ENCODE measurements at places on chromosomes 2 and 18.

DNA sequence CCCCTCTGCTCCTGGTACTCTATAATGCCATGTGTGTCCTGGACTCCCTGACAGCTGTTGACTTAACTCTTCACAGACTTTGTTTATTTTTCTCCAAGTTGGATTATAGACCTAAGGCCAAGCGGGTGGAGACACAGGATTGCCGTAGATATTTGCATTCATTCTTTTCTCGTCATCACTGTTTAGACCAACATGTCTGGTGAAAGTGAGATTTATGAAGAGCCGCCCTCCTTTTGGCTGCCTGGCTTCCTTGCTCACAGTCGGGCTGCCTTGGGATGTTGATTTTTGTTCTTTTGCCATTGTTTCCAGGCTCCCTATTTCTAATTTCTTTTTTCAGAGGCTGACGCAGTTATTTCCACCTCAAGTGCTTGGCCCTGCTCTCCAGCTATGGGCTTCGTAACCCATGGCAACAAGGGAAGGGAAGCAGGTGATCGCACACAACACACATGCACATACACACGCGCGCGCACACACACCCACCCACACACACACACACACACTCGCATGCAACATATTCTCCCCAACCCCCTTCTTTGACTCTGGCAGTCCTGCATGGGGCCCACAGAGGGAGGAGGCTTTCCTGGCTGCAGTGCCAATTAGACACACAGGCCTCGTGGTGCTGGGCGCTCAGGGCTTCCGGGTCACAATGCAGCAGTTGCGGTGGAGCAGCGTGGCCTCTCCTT, 296.5 kb downstream of the MTX2 start:
- DNase-seq: no peak

DNA sequence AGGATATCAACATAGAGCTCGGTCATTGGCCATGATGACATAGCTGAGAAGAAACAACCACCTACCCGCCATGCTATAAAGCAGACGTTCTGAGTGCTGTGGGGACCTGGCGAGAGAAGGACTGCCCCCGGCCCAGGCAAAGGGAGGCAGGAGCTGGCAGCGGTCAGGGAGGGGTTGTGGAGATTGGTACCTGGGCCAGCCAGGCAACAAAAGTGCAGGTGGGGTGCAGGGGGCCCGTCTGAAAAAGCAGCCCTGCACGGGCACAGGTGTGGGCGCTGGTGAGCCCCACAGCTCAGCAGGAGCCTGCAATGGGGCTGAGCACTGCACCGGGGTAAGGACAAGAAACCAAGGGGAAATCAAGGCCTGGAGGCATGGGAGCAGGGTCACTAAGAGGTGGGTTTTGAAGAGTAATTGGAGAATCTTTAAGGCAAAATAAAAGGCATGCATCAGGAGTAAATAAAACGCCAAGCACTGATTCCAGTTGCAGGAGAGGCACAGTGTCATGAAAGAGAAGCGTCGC, 464.0 kb downstream of the EIPR1 start:
- no peak for DNase-seq

- DNase-seq: no peak
Measured at GRCh38 chr2:208490492-208490891, 83.9 kb downstream of the PTH2R start.

DNA sequence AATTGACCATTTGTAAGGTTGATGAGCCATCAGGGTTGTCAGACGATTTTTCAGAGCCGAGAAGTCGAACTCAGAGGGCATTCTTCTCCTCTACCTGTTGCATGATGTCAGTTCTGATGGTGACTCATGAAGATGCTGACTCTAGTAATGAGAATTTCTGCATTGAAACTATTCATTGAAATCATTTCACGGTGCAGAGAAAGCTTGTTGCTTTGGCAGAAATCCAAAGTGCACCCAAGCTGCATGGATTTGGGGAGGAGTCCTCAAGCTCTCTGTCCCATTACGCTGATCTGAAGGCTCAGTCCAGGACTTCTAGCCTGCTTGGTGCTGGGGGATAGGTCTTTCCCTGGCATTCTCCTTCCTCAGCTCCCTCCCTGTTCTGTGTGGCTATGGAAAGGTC, 125.7 kb upstream of the PXDN start:
- DNase-seq: no peak

DNA sequence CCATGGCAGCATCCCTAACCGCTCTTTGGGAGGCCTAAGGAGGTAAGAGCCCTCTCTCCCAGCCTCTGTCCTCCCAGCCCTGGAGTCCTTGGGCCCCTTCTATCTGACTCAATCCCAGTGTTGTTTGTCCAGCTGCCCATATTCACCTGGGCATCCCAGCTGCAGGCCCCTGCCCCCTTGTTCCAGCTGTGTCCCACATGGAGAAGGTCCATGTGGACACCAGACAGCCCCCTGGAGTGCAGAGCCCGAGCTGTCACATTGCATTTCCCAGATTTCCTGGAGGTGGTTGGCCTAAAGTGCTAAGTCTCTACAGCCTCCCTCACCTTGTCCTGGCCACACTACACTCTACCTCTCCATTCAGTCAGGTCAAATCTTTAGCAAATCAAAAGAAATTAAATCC, 42.5 kb downstream of the PSD4 start:
- no peak for DNase-seq

GRCh38 chr18:33924576-33924975, 300.1 kb downstream of the NOL4 start:
- no peak for DNase-seq

DNA sequence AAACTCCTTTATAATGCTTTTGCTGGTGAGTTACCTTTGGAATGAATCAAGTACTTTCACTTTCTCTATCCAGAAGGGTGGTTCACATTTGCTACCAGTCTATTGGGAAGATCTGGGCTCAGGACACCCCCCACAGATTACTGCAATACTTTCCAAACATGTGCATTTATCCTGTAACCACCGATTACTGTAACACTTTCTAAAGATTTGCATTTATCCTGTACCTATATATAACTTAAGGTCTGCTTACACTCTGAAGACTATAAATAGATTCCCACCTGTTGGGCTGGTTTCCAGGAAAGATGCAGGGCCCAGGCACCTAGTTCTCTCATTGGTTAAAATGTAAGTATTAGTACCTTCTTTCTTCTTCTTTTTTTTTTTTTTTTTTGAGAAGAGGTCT, 113.0 kb upstream of the NEDD4L start:
- no peak for DNase-seq

All from neural progenitor cell (in vitro differentiated cells).